Esophagus mucosa (tissue), 1 donor: ENCODE measurements at places on chromosomes 3 and 15. TPM values are rescaled to one million over a fixed set of nuclear protein-coding genes. Genes with fewer than 3 reads are reported as not detected.

HCLS1 gene
- 5.1 TPM for total RNA-seq

ZNF860 gene
- total RNA-seq = 2.9 TPM

TMEM108 gene
- total RNA-seq = 0.60 TPM

- ATAC-seq = peak; percentile 34
Observed at GRCh38 chr3:73557986-73558726, 66.6 kb downstream of the PDZRN3 start.

DNA sequence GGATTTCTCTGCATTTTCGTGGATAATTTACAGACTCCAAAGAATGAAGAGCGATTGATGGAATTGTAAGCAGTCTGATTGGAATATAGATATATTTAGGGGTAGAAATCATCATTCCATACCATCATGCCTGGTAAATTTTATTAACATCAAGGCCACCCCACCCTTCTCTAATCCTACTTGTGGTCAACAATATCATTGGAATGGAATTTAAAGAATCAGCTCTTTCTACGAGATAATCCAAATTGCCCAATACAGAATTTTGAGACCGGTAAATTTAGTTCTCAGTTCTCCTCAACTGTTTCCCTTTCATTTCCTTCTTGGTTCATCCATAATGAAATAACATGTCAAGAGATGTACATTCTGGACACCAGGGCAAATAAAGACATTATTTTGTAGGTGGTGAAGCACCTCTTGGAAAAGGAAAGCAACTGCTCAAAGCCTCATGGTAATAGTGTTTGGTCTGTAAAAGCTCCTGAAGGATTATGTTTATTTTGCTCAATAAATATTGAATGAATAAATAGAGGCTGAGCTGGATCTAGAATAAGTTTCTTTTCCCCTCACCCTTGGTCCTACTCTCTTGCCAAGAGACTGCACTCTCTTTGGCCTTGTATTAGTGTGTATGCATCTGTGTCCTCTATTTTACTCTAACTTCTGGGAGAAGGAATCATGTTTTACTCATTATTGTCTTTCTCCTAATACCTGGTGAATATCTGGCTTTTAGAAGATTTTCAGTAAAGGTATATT lies 133.7 kb upstream of the BCL6 start:
- peak; percentile 53 for ATAC-seq

CYP1A2 gene
- total RNA-seq = not detected

SLC22A13 gene
- 0.64 TPM for total RNA-seq

EIF4E3 gene
- total RNA-seq = 15.7 TPM

- peak; percentile 64 for ATAC-seq
Observed at GRCh38 chr3:87503900-87504498, 227.6 kb upstream of the POU1F1 start.

AHSG gene
- total RNA-seq = not detected

- no peak for ATAC-seq
Observed at GRCh38 chr3:55554634-55555425, 67.7 kb upstream of the WNT5A start.
